ENCODE measurements at places on chromosomes 7 and 10.

- no peak for DNase-seq
Measured at GRCh38 chr10:62528441-62528840, 154.3 kb downstream of the ZNF365 start.

GRCh38 chr10:73910764-73911552, at the start of gene PLAU:
Gene PLAU (plus strand): TSS chr10:73911132. CDS start chr10:73911556, 424 bp downstream.
- DNase-seq, result no peak

- no peak for DNase-seq
Measured at GRCh38 chr10:78371136-78371535, 337.5 kb downstream of the RPS24 start.

GRCh38 chr10:75553550-75553949, 122.1 kb downstream of the LRMDA start:
- DNase-seq, result no peak

DNA sequence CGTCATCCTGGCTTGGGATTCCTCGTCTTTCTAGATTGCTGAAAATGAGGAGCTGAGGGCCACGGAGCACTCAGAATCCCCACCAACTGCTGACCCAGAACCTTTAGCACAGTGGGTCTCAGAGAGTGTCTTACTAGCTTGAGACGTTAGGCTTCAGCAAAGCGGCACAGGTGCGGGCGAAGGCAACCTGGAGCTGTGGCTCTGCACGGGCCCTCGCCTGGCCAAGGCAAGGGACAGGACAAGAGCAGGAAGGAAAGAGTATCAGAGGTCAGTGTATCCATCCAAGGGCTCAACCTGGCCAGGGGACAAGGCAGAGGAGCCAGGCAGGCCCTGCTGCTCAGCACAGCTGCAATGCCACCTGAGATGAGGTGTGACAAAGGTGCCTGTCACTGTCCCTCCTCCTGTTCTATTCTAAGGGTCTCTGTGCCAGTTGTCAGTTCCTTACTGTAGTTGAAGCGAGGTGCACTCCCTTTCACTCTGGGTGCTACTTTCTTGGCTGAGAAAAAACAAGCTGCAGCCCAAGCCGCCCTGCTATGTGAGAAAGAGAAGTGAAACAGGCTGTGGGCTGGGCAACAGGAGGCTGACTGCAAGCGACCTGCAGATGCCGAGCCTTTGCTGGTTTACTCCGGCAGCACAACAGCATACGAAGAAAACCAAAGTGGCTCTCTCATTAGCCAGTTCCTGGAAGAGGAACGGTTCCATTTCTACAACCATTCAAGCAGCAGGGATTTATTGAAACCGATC, 33.3 kb upstream of the KDM7A start:
- DNase-seq, result no peak

DNA sequence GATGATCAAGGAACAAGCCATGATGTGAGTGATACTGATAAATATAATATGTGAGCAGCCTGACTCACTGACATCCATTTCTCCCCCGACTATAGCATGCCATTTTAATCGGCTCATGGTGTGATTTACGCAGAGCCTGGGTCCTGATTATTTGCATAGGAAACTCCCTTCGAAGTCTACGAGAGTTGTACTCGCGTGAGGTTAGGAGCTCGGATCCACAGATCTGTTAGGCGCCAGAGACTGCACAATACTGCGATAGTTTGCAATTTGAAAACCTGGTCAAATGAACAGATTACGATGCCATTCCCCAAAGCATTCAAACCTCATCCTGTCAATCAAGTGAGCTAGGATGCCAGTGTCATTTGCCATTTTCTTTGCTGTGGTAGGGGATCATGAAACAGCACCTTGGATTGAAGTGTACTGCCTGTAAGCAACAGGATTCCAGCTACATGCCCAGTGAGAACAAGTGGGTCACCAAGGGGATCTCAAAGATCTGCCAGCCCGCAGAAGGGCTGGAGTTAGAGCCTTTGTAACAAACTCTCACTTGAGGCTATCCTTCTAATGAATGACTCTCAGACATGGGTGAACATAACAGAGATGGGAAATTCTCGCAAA, 158.3 kb downstream of the FRMD4A start:
- DNase-seq, result no peak

GRCh38 chr10:21808550-21808949, 195.0 kb downstream of the DNAJC1 start:
- DNase-seq, result no peak

DNA sequence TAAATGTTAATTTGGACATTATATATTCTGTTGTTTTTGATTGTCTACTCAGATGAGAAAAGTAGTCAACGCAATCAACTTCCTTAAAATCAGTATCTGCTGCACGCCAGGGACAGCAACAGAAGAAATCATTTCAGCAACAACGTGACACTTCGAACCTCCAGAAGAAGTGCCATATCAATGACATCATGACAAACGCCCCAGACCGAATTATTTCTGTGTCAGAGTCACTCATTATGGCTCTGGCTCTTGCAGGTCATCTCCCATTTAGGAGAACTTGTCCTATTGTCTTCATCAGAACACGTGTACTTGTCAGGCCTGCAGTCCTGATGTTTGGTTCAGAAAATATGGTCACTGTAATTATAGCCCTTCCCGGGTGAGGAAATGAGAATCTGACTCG, 276.3 kb downstream of the ADARB2 start:
- DNase-seq, result no peak

- no peak for DNase-seq
Measured at GRCh38 chr10:15796098-15796759, 64.1 kb downstream of the MINDY3 start.

- DNase-seq, result no peak
Measured at GRCh38 chr7:70763961-70764691, 367.8 kb upstream of the GALNT17 start.

GRCh38 chr10:49616421-49617101, 2.7 kb downstream of the CHAT start:
- no peak for DNase-seq

- DNase-seq, result no peak
Measured at GRCh38 chr10:89303161-89303560, 1.3 kb downstream of the IFIT2 start.

- DNase-seq, result no peak
Measured at GRCh38 chr10:90832111-90832510, 25.7 kb downstream of the HTR7 start.

- DNase-seq, result no peak
Measured at GRCh38 chr10:8181496-8182157, 127.1 kb downstream of the GATA3 start.

GRCh38 chr7:2242541-2243429, 759 bp downstream of the NUDT1 start:
- no peak for DNase-seq

DNA sequence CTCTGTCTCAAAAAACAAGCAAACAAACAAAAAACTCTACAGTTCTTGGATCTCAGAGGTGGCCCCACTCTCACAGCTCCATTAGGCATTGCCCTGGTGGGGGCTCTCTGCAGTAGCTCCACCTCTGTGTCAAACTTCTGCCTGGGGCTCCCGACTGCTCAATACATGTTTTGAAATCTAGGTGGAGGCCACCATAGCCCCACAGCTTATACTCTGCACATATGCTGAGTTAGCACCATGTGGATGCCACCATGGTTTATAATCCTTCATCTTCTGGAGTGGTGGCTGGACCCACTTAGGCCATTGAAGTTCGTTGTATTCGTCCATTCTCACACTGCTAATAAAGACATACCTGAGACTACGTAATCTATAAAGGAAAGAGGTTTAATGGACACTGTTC, 78.4 kb downstream of the SEPTIN14 start:
- no peak for DNase-seq

GRCh38 chr7:69374044-69374425, 224.2 kb upstream of the AUTS2 start:
- DNase-seq, result no peak

GRCh38 chr10:125130916-125131315, 29.4 kb downstream of the CTBP2 start:
- no peak for DNase-seq

DNA sequence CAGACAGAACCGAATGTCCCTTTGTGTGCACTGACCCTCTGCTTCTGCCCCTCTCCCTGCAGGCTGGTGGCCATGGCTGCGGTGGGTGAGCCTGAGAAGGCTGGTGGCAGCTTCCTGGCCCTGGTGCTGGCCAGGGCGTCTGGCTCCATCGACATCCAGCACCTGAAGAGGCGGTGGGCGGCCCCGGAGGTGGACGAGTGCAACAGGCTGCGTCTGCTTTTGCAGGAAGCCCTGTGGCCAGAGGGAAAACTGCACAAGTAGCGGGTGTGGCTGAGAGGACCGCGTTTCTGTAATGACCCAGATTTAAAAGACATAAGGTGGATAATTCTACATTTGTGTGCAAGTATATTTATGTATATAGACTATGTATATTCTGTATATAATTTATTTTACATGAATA, 89.2 kb downstream of the DYNC2I1 start:
- DNase-seq, result no peak

DNA sequence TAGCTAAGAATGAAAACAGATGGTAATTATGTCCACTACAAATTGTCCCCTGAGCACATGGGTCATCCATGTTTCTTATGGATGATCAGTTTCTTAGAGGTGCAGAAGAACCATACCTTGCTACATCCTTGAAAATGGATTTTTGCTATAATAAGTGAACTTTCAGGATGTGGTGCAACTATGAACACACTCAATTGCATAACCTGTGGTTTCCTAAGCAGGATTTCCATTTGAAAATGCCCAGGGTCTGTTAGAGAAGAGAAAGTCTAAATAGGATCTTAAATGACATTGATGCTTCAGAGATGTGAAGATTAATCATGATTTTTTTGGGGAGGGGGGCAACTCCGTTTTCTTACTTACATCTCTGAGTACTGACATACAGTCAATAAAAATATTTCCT, 39.6 kb upstream of the CACNB2 start:
- DNase-seq, result no peak

DNA sequence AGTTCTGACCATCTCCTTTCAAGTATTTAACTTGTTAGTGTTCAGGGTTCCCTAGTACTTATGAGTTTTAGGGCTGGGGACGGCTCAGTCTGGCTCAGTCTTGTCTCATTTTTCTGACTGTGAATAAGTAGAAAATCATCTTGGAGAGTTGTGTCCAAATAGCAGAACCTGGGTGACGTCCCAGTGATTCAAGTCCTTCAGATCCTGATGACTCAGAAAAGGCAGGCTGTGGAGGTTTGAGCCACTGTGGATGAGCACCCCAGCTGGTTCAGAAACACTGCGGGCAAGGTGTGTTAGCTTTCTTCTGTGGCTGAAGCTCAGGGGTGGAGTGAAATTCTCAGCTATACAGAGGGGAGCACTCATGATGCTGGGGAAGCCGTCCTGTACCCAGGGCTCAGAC, 154.4 kb upstream of the NPY start:
- DNase-seq, result no peak

DNA sequence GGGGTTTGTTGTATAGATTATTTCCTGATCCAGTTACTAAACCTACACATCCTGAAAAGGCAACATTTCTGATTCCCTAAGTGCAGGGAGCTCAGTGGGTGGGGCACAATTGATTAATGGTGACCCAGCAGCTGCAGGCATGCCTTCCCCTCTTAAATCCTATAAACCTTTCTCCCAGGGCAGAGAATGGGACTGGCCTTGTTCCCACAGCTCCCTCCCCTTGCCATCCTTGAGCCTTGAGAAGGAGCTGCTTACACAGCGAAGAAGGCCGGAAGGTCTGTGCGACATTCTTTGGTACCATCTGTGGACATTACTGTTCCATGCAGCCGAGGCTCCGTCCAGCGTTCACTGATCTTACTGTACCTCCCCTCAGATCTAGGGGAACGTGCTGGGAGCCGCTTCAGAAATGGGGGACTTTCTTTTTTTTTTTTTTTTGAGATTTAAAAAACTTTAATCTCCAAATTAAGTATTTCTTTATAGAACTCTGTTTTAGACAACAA, 14.3 kb downstream of the KLF6 start:
- DNase-seq, result no peak

DNA sequence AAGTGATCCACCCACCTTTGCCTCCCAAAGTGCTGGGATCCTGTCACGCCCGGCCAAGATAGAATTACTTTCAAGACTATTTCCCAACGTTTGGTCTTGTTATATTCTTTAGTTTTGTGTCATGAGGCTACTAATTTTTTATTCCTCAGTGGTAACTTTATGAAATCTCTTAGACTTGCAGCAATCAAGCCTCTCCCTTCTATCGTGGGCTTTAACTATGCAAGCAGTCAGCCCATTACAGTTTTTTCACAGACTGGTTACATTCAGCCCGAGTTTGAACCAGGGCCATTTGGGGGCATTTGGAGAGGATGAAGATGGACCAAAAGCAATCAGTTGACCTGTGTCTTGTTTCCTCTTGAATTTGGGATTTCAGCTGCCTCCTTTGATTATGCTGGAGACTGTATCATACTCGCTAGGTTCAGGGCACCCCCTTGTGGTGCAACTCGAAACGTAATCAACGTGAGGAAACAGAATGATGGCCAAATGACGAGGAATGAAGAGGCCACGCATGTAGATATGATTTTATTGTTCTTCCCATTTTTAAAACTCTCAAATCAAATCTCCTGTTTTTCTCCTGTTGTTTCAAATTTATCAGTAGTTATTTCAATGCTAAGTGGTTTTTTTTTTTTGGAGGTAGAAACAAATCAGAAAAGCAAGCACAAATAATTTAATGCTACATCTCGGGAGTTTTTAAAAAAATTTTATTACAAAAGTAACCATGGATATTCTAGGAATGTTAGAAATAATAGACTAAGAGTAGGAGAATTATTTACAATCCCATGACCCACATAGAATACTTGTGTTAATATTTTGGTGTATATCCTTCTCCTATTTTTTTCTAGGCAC, 151.6 kb downstream of the KIAA1217 start:
- DNase-seq, result no peak

Measured in NCI-H1436 treated with DMSO at 0.1 percent for 48 hours (cell line).